ENCODE measurements at places on chromosomes 7 and 10.
A peak's percentile ranks its signal among the peaks of the same experiment; 100 is the strongest.

DNA sequence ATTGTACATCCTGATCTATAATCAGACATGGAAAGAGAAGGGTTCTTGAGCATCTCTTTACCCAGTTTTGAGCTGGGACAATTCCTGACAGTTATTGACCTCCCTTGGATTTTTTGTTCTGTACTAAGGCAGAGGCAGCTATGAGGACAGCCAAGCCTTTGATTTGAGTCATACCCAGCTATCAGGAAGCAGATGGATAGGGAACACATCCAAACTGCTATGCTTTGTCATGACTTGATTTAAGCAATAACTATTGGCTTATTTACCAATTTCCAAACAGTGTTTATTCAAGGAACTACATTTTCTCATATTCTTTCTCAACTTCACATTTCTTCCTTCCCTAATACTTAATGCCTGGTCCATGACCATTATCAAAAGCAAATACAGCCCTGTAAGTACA lies 396.4 kb upstream of the STEAP1 start:
- DNase-seq: no peak

DNA sequence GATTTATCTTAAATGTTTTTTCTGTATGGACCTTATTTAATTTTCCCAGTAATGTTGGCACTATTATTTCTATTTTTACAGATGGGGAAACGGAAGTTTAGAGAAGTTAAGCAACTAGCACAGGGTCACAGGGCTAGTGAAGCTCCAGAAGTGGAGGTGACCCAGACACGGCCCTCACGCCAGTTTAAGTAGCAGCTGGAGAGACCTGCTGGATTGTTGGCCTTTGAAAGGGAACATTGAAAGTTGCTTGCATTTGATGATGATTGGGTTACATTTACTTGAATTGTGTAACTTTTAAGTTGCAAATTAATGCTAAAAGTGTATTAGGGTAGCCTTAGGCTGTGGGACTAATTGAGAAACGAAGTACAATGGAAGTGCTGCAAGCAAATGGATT lies 25.6 kb downstream of the CDK14 start:
- no peak for DNase-seq

GRCh38 chr10:31896968-31897384 lies 31.7 kb downstream of the ARHGAP12 start:
- peak; percentile 9 for DNase-seq

GRCh38 chr10:60732807-60733516 lies 45.3 kb upstream of the CDK1 start:
- DNase-seq: no peak

- DNase-seq: no peak
These were observed 15.5 kb downstream of the FAM241B start for GRCh38 chr10:69645296-69646184.

- no peak for DNase-seq
These were observed 11.0 kb downstream of the SORBS1 start for GRCh38 chr10:95550073-95550672.

DNA sequence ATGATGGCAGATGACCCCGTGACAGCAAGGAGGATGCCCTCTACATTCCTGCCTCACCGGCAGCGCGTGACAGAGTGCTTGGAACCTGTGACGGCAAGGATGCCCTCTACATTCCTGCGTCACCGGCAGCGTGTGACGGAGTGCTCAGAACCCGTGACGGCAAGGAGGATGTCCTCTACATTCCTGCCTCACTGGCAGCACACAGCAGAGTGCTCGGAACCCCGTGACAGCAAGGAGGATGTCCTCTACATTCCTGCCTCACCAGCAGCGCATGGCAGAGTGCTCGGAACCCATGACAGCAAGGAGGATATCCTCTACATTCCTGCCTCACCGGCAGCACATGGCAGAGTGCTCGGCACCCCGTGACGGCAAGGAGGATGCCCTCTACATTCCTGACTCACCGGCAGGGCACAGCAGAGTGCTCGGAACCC lies 231.0 kb downstream of the DIP2C start:
- no peak for DNase-seq

- no peak for DNase-seq
These were observed 1.3 kb downstream of the IMMP2L start for GRCh38 chr7:111560773-111561653.

- no peak for DNase-seq
These were observed 28.6 kb downstream of the REEP3 start for GRCh38 chr10:63549810-63550209.

DNA sequence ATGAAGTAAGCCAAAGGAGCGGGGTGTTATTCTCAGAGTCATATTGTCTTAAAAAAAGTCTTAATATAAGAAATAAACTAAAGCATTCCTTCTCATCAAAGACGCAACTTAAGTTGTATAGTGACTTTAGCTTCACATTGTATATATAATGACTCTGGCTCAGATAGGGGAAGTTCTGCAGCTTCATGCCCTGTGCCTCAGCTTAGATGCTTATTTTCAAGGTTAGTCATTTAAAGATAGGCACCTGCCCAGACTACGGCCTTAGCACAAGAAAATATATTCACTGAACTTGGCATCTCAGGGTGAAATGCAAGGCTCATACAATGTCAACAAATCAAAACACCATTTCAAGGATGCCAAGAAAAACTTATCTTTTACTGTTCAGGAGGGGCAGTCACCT lies 52.8 kb upstream of the DNAJB12 start:
- DNase-seq: no peak

- no peak for DNase-seq
These were observed 115.7 kb downstream of the MTPAP start for GRCh38 chr10:30233186-30233959.

GRCh38 chr7:30740417-30741181 lies 11.3 kb upstream of the INMT start:
- peak; percentile 99 for DNase-seq

- DNase-seq: peak; percentile 100
These were observed 21.4 kb downstream of the GPR146 start for GRCh38 chr7:1065585-1066241.

DNA sequence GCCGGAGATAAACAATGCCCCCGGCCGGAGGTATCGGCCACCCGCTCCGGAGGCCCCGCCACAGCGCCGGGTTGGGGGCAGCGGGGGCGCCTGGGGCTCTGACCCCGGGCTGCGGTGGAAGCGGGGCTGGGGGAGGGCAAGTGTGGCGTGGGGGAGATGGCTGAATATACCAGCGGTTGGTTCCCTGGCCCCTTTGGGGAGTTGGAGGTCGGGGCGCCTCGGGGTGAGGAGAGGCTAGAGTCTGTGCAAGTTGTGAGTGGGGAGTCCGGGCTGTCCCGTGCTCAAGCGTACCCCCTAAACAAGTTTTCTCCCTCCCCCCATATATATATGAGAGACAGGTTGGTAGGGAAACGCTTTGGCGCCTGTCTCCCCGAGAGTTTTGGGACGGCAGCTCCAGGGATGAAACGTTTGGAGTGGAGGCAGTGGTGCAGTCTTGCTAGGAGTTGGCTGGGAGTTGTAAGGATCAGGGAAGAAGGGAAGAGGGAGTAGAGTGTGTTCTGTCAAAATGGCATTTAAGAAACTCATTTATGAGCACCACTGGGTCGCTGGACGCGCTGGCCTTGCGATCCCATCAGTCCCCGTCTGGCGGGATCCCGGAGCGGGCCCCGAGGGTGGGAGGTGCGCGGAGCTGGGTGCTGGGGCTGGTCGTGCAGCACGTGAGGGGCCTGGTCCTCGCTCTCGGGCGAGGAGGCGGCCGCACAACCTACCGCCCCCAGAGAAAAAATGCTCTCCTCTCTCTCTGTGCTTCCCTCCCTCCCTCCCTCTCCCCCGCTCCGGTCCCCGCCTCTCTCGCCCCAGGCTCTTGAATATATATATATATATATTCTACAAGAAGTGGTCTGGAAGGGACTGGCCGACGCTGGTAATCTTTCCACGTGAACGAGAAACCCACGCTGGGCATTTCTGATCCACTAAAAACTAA lies 1.1 kb downstream of the TET1 start:
- DNase-seq: peak; percentile 70

DNA sequence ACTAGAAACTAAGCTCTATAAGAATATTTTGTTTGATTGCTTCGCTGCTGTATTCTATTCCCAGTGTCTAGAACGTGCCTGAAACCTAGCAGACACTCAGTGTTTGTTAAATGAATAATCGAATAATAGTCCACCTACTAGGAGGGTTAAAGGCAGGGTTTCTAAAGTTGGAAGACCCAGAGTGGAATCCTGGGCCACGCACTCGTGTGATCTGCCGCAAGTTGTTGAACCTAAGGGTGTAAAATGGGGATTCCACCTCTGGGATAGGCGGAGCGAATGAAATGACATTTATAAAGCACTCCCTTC lies 702 bp upstream of the AGFG2 start:
- DNase-seq: no peak

- DNase-seq: peak; percentile 27
These were observed 45.3 kb downstream of the TACC2 start for GRCh38 chr10:122034149-122034756.

DNA sequence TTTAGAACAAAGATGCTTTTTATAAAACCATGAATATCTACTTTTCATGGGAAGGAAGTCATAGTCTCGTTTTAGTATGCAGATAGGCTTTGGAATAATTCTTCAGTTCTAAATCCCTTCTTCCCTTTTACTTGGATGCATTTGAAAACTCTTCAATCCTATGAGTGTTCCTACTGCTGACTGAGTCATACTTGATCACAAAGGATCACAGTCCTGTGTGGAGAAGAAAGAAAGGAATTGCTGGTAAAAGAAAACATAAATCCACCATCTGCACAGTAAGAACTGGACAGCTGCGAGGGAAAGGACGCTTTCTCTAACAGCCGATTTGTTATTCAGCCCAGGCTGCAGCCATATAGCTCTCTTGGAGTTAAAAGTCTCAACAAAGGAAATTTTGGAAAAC lies 209.9 kb downstream of the SEMA3E start:
- DNase-seq: no peak

DNA sequence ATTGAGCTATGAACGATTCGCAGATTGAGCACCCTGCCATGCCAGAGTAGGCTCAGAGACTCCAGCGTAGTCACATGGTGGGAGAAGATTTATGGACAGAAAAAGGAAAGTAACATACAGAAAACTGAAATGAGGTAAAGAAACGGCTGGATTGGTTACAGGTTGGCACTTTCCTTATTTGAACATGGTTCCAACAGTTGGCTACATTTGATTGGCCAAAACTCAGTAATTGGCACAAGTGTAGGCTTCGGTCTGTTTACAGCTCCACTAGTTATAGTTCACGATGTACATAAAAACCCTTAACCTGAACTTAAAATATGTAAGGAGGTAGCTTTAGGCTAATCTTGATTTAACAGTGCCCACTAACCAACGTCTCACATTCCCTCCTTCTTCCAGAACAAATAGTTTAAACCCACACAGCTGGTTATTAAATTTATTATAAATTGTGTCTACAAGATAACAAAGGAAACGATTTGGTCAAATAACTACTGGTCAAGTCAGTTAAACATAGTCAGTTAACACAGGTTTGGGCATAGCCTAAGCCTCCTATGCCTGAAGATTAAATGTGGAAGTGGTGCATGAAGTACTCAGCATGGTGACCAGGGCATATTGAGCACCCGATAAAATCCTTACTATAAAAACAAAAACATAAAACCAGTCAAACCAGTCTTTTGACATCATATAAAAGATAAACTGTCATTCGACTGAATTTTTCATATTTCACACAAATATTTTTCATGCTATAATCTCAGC lies 17.9 kb upstream of the MTERF1 start:
- DNase-seq: no peak

DNA sequence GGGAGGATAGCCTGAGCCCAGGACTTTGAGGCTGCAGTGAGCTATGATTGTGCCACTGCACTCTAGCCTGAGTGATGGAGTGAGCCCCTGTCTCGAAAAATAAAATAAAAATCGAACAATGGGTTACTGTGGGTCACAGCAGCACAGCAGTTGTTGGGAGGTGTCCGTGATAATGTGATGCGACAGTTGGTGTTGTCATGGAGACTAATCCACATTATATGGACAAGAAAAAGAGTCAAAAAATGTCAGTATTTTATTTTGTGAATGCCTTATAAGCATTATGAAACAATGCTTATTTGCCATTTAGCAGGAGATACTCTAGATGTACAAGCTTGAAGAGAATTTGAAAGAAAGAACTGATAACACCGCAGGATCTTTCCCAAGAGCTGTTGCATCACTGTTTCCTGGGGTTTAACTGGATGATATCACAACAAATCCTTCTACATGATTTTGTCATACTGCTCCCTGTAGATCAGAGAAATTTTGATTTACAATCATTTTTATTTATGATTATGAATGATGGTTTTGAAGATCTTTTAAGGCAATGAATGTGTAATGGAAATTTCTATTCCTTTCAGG lies 195.4 kb downstream of the BAMBI start:
- no peak for DNase-seq

DNA sequence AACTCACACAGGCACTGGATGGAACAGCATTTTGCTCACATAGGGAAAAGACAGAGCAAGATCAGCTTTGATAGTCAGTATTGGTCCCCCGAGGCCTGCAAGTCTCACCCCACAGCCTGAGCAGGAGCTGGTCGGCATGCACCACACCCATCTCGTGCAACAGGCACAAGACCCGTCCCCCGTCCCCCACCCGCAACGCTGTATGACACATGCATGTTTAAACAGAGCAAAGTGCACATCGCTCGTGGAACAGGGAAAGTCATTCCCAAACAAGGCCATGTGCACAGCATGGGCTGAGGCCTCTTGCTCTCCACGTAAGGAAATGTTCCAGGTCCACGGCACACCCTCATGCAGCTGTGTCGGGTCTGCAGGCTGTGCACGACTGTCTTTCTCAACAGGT lies 527.2 kb downstream of the ACTR3B start:
- no peak for DNase-seq

DNA sequence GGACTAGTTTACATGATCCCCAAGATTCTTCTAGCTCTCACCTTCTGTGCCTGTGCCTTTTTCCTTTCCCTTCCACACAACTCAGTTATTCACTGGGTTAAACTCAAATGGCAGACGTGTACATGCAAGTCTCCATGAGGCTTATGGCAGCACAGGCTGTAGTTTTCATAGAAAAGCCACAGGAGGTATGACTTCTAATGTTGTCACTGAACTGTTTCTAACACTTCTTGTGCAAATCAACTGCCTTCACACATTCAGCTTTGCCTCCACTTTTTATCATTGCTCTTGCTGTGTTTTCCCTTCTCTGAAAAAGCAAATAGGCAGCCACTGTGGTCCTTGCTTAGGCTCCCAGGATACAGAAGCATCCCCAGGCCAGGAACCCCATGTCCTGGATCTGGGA lies 5.3 kb upstream of the GIMAP5 start:
- DNase-seq: no peak

DNA sequence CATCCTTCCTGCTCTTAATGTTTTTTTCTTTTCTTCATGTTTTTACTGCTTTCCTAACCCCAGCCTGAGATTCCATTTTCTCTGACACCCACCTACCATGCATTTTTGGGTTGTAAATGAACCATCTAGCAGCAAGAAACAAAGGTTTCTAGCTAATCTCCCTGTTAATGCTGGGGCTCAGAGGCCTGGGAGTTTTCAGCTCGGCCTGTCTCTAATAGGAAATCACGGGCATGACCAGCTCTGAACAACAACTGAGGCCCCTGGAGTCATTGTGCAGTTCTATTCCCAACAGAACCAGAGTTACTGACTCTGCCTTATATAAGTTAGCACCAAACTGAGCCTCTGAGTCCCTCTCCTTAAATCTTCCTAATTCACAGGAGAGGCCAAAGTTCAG lies 134.8 kb downstream of the CFAP58 start:
- no peak for DNase-seq
